ENCODE measurements at places on chromosomes 2 and 18. TPM values are rescaled to one million over a fixed set of nuclear protein-coding genes. Genes with fewer than 3 reads are reported as not detected.

Gene SEMA4F
- 3.5 TPM for polyA plus RNA-seq

Gene UGT1A5
- 0.04 TPM for polyA plus RNA-seq

Gene ZNF804A
- polyA plus RNA-seq: 0.06 TPM

Gene RNU2-63P
- not detected for polyA plus RNA-seq

Gene EGR4
- polyA plus RNA-seq: 0.05 TPM

Gene SERPINB11
- not detected for polyA plus RNA-seq

Data from adipose tissue (tissue), 3 donors.